ENCODE measurements at places on chromosomes 3 and 15. TPM values are rescaled to one million over a fixed set of nuclear protein-coding genes. Genes with fewer than 3 reads are reported as not detected.

SNTN gene
- total RNA-seq: not detected

CCRL2 gene
- total RNA-seq: 5.4 TPM

DNA sequence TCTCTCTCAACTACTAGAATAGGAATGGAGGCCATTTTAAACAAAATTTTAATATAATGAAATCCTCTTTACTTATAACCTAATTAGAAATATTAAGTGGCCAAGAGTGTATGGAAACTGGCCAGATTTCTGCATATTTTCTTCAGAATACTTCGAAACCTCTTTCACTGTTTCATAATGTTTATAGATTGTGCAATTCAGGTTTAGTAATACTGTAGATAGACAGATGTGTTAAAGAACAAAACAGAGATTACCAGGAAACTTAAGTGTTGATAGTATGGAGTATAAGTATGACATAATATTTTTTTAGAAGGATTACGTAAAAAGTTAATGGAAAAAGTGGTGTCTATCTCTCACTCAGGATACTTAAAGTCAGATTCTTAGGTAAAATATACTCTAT, 4.7 kb downstream of the ABHD5 start:
- DNase-seq: no peak

- DNase-seq: no peak
Observed at GRCh38 chr3:153396581-153396980, 234.6 kb downstream of the RAP2B start.

GRCh38 chr15:66030650-66031049, 161.4 kb downstream of the RAB11A start:
- no peak for DNase-seq

ICE2 gene
- total RNA-seq: 56.9 TPM

DNA sequence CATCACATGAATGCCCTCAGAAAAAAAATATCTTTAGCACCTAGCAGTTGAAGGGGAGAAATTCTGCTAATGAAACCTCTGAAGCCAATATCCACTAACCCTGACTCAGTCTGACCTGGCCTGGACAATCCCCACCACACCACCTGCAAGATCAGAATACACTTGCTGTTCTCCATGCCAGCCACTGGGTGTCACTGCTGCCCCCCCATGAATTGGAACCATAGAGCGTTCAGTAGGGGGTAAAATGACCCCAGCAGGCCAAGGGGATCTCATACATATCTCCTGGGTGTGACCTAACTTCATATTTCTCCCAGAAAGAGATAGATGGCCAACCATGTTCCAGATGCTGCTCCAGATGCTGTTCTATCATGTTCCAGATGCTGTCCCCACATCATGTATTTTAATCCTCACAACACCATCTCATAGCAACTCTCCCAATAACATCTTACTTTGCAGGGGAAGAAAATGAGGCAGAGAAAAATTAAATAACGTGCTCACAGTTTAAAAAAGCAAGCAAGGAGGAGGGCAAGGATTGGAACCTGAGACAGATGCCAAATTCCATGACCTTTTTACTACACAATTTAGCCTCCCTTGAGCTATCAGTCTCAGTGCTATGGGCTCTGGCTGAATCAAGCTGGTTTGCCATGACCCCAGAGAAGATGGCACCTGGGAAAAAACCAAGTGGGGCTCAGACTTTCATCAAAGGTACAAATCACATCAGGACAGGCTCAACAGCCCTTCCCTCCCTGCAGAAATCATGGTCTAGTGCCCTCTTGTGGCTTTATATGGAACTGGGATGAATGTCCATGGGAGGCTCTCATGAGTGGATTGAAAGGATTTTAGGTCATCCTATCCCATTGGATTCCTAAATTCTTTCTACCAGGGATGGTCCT, 12.4 kb downstream of the NTRK3 start:
- no peak for DNase-seq

DNA sequence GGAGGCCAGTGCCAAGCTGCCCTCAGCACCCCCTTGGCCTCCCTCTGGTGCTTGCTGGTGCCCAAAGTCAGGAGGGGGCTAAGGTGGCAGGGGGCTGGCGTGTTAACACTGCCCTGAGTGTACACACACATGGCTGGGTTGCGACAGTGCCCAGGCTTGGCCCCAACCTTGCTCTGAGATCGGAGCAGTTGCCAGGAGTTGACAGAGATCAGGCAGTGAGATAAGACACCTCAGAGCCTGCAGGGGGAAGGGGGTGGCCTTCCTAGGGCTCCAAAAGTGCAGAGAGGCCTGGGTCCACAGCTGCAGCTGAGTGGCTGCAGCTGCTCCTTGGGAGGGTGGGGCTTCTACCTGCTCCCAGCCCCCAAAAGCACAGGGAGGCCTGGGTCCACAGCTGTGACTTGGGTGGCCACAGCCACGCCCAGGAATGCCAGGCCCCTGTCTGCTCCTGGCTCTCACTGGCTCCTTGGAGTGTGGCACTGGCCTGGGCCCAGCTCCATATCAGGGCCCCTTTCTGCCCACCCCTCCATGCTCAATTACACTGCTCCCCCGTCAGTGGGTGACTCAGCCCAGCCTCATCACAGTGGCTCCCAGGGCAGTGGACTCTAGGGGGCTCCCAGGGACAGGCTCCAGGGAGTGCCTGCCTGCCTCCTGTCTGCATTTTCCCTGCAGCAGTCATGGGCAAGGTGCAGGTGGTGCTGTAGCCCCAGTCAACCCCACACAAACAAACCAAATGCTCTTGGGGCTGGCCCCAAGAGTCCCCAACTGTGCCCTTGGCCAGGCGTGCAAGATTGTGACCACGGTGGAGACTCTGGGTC, 56.4 kb upstream of the C15orf39 start:
- DNase-seq: no peak

KNG1 gene
- not detected for total RNA-seq

GCHFR gene
- total RNA-seq: 39.4 TPM

All from activated CD4-positive, alpha-beta memory T cell treated with anti-CD3 and anti-CD28 coated beads, Interleukin-2, amount 10 ng/mL, durations not matched to agents 7 days and 5 days (primary cell).